ENCODE measurements at places on chromosomes 13 and 19.

DNA sequence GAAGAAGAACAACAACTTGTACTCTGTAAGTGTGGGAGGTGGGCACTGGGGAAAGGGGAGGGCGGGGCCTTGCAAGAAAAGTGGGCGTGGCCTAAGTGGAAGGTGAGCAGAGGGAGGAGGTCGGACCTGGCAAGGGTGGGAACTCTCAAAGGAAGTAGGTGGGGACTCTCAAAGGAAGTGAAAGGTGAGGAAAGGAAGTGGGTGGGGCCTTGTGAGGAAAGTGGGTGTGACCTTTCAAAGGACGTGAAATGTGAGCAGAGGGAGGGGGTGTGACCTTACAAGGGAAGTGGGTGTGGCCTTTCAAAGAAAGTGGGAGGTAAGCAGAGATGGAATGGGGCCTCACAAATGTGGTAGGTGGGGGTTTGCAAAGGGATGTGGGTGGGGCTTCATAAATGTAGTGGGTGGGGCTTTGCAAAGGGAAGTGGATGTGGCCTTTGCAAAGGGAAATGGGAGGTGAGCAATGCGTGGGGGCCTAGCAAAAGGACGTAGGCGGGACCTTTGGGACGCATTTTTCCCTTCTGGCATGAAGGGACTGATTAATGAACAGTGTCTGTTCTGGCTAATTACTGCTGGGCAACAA lies 25.9 kb downstream of the ACSBG2 start:
- DNase-seq, result peak; percentile 62

- no peak for DNase-seq
These were observed 112.4 kb upstream of the RNF113B start for GRCh38 chr13:98289339-98289945.

- DNase-seq, result no peak
These were observed 56.6 kb upstream of the RANBP3 start for GRCh38 chr19:6034512-6034911.

- DNase-seq, result no peak
These were observed 227.8 kb upstream of the MAB21L1 start for GRCh38 chr13:35704331-35704730.

DNA sequence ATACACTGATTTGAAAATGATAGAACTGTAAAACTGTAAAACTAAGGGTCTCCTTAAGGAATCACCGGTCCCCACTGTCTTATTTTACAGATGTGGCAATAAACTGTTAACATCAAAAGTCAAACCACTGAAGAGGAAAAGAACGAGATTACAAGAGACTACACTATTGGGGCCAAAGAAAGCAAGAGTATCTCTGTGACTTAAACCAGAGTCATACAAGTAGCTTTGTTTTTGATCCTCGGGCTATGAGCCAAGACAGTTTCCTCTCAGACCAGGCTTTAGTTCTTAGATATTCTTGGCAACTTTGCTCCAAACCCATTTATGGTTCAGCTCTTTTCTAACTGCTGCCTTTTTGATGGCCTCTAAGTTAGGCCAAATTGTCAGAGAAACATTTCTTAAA lies 113.8 kb downstream of the TBC1D4 start:
- DNase-seq, result no peak

GRCh38 chr13:40563350-40564125 lies 102.9 kb downstream of the FOXO1 start:
- DNase-seq, result no peak

DNA sequence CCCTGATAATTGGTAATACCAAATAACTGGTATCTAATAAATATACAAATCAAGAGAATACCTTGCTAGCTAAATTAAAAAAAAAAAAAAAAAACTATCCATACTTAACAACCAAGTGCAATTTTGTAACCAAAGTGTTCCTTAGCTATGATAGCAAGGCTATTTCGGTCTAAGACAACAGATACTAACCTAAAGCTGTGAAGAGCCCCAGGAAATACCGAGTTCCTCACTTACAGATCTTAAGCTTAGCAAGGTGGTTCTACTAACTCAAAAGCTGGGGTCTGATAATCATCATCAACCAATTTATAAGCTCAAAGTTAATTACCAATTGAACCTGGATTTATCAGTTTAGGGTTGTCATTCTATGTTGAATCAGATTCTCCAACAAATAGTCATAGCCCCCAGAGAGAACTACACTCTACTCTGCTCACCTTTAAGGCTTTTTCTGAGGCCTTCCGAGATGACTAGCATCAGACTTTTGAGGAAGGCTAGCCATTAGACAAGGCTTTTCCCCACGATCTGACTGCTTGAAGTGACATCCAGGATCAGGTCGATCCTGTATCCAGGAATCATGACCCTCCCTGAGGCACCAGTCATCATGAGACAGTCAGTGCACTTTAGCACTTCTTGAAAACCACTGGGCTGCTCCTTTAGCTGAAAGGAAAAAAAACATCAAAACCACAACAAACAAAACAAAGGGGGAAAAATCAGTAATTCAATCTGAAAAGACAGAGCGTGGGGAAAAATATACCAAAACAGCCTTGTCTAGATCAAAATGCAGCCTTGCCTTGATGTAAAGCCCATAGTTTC lies 31.9 kb downstream of the INTS6 start:
- DNase-seq, result no peak

GRCh38 chr13:75554981-75555380 lies 5.4 kb downstream of the UCHL3 start:
- peak; percentile 17 for DNase-seq

DNA sequence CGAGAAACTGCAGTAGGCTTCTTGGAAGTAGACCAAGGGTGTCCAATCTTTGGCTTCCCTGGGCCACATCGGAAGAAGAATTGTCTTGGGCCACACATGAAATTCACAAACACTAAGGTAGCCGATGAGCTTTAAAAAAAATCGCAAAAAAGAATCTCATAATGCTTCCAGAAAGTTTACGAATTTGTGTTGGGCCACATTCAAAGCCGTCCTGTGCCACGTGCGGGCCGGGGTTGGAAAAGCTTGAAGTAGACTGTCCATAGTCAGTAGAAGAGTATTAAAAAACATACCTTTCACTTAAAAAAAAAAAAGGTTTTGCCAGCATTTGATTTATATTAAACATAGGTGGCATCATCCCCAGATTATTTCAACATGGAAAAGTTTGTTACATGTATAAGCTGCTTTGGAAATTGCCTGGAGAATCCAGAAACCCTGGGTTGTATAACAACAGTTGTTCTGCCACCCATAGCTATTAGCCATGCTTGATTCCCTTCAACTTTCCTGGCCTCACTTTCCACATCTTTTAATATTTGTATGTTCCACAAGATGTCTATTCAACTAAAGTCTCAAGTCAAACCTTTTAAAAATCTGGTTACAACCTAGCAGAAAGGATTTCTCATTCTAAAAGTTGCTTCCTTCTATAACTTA lies 1.0 kb downstream of the IFT88 start:
- no peak for DNase-seq

GRCh38 chr19:30790056-30790680 lies 418.0 kb downstream of the ZNF536 start:
- no peak for DNase-seq

- DNase-seq, result no peak
These were observed 270.9 kb downstream of the SLC7A1 start for GRCh38 chr13:29324601-29325000.

DNA sequence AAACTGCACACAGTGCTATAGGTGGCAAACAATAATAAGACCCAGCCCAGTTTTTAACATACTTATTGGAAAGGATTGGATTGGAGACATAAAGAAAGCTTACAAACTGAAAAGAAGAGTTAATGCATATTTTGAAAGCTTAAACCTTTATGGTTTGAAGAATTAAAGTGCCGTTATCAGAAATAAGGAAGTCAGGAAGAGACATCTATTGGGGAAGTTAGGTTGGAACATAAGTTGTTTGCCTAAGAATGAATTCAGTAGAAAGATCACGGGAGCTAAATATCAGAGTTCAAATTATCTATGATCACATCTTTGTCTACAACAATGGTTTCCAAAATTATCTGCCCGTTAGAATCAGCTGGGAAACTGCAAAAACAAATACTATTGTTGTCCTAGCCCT lies 767.9 kb downstream of the PCDH9 start:
- DNase-seq, result no peak

DNA sequence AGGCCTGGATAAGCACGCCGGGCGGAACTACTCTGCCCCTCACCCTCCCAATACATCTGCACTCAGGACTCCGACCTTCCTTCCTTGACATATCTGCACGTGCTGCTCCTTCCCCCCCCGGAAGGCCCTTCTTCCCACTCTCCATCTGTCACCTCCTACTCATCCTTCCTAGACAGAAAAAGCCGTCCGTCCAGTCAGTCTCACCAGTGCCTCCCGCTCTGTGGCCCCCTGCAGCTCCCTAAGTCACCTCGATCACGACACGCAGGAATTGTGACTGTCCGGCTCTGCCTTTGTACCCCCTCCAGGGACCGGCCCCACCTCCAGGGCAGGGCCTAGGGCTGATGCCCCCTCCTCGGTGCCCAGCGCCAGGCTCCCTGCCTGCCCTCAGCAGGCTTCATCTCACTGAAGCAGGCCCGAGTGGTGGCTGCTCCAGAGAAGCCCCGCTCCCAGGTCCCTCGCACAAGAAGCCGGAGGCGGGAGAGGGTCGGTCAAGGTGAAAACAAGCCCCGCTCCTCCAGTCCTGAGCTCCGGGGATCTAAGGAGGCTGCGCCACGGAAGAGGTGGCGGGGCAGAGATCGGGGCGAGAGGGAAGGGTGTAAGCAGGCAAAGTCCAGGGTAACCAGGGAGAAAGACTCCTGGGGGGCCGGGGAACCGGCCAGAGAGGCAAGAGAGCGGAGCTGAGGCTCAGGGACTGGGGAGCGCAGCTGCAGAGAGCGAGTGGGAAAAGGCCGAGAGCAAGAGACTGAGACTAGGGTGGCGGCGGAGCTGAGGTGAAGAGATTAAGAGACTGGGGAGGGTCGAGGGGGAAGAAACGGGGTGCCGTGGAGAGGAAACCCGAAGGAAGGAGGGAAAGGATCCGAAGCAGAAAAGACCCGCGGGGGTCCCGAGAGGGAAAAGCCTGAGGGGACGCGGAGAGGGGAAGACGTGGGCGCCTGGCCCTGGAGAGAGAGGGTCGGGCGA lies 1.1 kb downstream of the PPP6R1 start:
- DNase-seq, result peak; percentile 20

DNA sequence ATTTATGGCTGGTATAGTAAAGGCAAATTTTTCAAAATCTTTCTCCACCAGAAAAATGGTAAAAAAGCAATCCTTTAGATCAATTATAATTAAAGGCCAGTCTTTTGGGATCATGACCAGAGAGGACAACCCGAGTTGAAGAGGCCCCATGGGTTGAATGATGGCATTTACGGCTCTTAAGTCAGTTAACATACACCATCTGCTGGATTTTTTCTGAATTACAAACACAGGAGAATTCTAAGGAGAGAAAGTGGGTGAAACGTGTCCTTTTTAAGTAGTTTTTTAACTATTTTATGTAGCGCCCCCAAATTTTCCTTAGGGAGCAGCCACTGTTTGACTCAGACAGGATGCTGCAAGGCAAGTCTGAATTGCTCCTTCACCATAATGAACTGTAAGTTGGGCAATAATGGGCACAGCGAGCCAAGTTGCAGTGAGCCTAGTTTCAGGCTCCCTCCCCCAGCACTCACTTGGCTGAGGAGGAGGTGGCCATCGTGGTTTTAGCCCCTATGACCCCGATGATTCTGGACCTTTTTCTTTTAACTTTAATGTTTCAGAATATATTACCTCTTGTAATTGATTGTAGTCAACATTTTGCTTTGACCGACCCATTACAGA lies 13.6 kb upstream of the ZNF611 start:
- DNase-seq, result no peak

GRCh38 chr19:47587295-47587694 lies 14.3 kb upstream of the ZNF541 start:
- no peak for DNase-seq

DNA sequence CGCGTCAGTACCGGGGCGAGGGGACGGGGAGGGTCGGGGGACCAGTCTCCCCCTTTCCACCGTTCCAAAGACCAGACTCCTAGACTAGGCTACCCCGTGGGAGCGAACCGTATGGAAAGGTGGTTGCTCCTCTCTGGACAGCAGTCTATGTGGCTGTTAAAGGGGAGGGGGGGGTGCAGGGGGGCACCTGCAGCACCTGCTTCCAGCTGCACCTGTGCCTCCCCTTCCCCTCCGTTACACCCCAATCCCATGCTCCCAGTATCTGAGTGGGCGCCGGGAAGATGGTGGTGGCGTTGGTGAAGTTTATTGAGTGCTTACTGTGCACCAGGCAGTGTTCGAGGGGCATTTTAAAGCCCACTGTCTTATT lies 557 bp downstream of the ZNF524 start:
- DNase-seq, result no peak

DNA sequence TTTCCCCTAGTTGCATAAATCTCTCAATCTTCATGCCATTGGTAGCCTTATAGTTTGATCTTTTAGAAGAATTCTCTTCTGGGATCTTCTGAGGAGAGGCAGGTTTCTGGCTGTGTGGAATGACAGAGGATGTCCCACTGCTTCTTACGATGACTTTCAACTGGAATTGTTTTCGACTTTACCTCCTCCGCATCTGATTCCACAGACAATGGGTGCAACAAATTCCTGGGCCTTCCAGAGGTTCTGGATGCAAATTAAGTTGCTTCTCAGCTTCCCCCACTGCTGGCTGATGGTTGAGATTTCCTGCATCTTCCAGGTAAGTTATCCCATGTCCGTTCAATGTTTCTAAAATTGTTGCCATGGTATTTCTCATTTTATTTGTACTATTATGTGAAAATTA lies 142.3 kb upstream of the TSC22D1 start:
- DNase-seq, result no peak

GRCh38 chr19:51803967-51804366 lies 9.0 kb downstream of the FPR3 start:
- DNase-seq, result no peak

DNA sequence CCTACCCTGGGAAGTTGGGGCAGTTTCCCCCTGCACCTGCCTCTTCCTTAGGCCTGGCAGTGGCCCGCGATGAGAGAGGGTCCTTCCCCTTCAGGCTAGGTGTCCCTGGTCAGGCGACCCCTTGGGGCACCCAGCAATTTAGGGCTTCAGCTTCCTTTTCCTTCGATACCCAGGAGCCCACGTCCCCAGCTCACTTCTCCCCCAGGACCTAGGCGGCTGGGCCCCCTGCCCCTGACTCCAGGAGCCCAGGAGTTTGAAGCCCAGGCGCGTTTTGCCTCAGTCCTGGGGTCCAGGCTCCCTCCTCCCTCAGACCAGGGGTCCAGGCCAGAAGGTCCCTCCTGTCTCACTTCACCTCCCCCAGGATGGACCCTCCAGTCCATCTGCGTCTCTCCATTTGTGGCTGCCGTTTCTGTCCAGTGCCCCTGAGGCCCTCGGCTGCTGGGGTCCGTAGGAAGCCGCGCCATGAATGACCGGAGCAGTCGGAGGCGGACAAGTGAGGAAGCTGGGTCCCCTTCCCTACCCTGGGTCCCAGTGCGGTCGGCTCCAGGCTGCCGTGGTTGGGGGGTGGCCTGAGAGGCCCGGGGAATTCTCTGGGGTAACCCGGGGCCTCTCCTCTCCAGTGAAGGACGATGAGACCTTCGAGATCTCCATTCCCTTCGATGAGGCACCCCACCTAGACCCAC lies 714 bp downstream of the CCDC106 start:
- DNase-seq, result no peak

DNA sequence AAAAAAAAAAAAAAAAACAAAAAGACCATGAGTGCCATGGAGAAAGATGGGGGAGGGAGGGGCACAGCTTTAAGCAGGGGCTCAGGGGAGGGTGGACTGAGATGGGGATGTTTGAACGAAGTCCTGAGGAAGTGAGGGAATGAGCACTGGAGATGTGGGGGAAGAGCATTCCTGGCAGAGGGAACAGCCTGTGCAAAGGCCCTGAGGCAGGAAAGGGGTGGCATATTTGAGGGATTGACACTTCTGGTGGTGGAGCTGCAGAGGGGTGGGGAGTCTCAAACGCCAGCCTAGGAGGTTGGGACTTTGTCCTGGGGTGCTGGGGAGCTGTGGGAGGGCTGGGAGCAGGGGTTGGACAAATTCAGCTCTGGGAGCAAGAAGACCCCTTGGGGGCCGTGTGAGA lies 29.2 kb downstream of the MYH14 start:
- DNase-seq, result no peak

GRCh38 chr19:10885201-10886169 lies 14.1 kb downstream of the CARM1 start:
- no peak for DNase-seq

Measured in stimulated activated CD4-positive, alpha-beta T cell treated with anti-CD3 and anti-CD28 coated beads, Interleukin-1b, Interleukin-23, amount 100 ng/mL, for 48 hours (primary cell).